Lower leg skin (tissue), 4 donors: ENCODE measurements at places on chromosomes 6 and 20. TPM values are rescaled to one million over a fixed set of nuclear protein-coding genes. Genes with fewer than 3 reads are reported as not detected.

- no peak for DNase-seq
These were observed 46.5 kb upstream of the SNAP25 start for GRCh38 chr20:10171864-10172751.

- no peak for DNase-seq
These were observed 12.8 kb upstream of the PDYN start for GRCh38 chr20:2006452-2007361.

- peak; percentile 53 for DNase-seq
These were observed 2.1 kb upstream of the RBM38 start for GRCh38 chr20:57388953-57389694.

DNA sequence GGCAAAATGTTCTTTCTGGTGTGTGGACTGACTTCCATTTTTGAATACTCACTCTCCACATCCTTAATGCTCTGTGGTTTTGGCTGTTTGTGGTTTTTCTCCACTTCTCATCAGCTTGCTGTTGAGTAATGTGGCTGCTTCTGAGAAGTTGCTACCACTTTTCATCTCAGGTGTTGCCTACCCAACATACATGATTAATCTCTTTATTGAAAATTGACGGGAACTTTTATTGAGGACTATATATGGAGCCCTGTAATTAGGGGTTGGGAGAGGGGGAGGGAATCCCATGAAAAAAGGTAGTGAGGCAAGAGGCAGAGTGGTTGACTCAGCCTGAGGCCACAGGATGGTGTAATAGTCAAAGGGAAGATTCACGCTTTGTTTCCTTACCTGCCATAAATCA is 17.6 kb downstream of the IL22RA2 start:
- DNase-seq, result no peak

DNA sequence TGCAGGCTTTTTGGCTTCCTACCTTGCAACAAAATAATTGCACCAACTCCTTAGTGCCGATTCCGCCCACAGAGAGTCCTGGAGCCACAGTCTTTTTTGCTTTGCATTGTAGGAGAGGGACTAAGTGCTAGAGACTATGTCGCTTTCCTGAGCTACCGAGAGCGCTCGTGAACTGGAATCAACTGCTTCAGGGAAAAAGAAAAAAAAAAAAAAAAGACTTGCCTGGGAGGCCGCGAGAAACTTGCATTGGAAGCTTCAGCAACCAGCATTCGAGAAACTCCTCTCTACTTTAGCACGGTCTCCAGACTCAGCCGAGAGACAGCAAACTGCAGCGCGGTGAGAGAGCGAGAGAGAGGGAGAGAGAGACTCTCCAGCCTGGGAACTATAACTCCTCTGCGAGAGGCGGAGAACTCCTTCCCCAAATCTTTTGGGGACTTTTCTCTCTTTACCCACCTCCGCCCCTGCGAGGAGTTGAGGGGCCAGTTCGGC is 420 bp downstream of the SOX4 start:
- DNase-seq, result no peak

- no peak for DNase-seq
These were observed 39.7 kb downstream of the KCNQ2 start for GRCh38 chr20:63432577-63433325.

HLA-DMB gene
- 20.6 TPM for total RNA-seq
